Fibroblast of skin of scalp (primary cell): ENCODE measurements at places on chromosomes 5 and 9.
A peak's percentile ranks its signal among the peaks of the same experiment; 100 is the strongest.

DNA sequence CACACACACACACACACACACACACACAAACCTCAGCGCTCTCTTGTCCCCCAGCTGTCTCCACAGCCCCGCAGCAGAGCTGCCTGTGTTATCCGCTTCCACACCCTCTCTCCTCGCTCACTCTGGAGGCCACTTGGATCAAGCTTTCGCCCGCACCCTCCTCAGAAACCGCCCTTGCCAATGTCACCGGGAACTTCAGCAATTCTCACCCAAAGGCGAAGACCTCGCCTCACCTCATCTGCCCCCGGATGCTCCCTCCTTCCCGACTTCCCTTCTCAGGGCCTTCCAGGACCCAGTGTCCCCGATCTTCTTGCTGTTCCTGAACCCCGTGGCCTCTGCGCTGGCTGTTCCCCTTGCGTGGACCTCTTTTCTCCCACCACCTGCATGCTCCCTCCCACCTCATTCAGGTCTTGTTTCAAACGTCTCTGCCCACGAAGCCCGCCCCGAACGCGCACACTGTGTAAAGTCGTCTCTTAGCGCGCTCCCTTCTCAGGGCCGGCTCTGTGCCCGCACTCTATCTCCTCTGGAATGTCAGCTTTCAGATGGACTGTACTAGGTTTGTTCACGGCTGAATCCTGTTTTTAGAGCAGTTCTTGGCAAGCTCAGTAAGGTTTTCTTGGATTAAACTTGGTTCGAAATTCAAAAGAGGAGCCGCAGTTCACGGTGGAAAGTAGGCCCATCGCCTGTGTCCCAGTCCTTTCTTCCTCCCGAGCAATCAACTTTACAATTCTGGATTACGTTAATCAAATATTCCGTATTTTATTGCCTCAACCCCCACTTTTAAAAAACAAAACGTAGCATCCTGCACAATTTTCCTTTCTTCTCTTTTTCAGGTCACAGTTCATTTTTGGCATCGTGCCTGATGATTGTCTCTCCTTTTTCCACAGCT, 1.0 kb upstream of the TRIM7 start:
- DNase-seq = no peak

- DNase-seq = no peak
Observed at GRCh38 chr5:56774957-56775356, 40.4 kb upstream of the MAP3K1 start.

DNA sequence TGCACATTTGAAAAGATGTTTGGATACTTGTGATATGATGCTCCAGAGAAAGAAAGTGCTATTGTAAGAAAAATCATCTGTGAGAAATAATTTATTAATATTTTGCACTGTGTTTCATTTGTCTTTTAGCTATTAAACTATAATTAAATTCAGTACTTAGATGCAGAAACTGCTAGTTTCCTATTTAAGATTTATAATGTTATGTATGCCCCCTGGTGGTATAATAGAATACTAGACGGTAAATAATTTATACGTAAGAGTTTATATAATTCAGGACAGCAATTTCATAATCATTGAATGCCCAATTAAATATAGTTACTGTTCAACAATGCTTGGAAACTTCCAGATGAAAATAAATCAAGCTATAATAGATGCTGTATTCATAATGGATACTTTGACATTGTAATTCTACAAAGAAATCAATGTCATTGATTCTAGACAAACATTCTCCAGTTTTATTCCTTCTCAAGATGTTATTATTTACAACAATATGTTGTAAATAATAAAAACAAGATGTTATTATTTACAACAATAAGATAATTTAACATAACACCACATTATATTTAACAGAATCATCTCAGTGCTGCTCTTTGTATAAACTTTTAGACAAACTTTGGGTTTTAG, 101.0 kb downstream of the TMEM232 start:
- DNase-seq = peak; percentile 47

DNA sequence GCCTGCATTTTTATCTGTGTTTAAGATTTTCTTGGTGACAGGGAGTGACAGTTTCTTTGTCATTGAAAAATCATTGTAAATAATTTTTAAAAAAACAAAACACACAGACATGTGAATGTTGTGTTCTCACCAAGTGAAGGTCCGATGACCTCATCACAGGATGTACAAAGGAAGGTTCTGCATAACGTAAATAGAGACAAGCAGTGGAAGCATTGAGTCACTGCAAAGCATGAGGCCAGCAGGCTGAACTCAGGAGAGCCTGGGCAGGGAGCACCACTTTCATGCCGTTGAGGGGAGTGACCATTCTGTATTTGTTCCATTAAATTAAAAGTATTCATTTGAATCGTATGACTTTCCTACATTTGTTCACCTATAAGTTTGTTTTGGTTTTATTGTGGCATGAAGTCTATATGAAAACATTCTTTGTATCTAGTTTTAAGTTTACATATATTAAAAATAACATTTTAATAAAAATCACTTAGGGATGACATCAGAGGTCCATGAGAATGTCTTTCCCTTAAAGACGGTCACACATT, 70.4 kb upstream of the TLE1 start:
- DNase-seq = peak; percentile 78

DNA sequence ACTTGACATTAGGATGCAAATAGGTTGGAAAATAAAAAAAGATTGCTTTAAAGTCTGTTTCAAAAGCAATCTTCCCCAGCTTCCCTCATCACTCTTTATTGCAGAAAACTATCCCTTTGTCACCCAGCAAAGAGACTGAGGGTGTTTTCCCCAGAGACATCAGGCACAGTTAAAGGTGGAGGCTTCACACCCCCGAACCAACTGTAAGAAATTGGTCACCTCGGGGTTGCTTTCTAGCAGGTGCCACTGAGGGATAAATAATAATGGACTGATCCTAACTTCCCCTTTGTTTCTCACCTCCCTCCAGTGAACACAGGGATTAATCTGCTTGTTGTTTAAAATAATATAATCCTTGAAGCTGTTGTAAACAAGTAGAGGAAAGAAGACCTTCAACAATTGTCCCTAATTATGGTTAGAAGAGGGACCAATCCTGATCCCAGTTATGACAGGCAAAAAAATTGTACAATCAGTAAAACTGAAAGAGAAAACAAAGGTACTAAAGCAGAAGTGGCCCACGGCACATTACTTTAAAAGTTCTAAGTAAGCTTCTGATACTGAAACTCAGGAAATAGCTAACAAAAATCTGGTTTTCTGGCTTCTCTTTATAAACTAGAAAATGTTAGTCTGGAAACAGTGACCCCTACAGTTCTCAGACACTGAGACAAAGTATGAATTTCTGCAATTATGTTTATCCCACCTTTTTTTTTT, 6.6 kb upstream of the PCSK1 start:
- no peak for DNase-seq

DNA sequence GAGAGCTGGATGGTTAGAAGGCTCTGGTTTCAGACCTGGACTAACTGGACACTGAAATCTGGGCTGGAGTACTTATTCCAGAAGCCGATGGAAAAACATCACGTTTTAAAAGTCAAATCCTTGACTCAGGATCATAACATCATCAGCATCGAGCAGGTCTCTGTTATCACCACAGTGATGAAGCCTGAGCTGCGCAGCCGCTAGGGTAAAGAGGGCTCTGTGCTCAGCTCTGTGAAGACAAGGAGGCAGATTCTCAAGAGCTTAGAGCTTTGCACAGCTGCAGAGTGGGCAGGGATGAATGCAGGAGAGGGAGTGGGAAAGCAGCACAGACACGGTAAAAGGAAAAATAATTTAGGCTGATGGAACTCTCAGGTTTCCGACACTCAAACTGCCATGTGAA, 208.8 kb upstream of the TAS2R1 start:
- no peak for DNase-seq

DNA sequence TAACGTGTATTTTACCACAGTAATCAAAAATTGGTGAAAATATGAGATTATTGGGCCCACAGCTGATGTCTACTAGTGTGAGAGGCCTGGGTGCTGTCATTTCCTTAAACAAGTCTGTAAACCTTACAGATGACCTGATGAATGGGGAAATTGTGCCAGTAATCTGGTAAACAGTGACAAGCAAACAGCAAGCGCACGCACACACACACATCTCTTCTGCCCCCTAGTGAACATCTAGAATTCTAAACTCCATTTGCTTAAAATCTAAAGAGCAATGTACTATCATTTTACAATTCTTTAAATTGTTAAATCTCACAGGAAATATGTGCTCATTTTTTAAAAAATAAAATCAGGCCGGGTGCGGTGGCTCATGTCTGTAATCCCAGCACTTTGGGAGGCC, 7.5 kb upstream of the RAPGEF1 start:
- DNase-seq = peak; percentile 56

GRCh38 chr9:86600977-86601376, 246.8 kb upstream of the TUT7 start:
- DNase-seq = no peak

- no peak for DNase-seq
Observed at GRCh38 chr5:132687995-132688394, 14.2 kb downstream of the IL4 start.
